Thoracic aorta endothelial cell (primary cell): ENCODE measurements at places on chromosomes 7 and 10. TPM values are rescaled to one million over a fixed set of nuclear protein-coding genes. Genes with fewer than 3 reads are reported as not detected.

FASTK gene
- total RNA-seq, result 46.4 and 50.1 TPM in 2 replicates

BAIAP2L1 gene
- total RNA-seq, result 0.22 and 0.27 TPM in 2 replicates

NPY gene
- total RNA-seq, result not detected in 2 replicates

SMKR1 gene
- total RNA-seq, result 0.13 and 0.43 TPM in 2 replicates

AGR3 gene
- not detected in 2 replicates for total RNA-seq

GAD2 gene
- not detected in 2 replicates for total RNA-seq

DLX5 gene
- total RNA-seq, result not detected in 2 replicates

CH25H gene
- 0.57 and 0.80 TPM in 2 replicates for total RNA-seq

PAPSS2 gene
- 103 and 106 TPM in 2 replicates for total RNA-seq

FBXO24 gene
- total RNA-seq, result 0.14 and 0.27 TPM in 2 replicates

MACROH2A2 gene
- total RNA-seq, result 0.14 and 0.66 TPM in 2 replicates

HOXA10 gene
- 0.27 and 5.8 TPM in 2 replicates for total RNA-seq

ASIC3 gene
- 0.07 TPM in 1 of 2 replicates, not detected in the other for total RNA-seq
